ENCODE measurements at places on chromosomes 2 and 18.
A peak's percentile ranks its signal among the peaks of the same experiment; 100 is the strongest.

- DNase-seq: peak; percentile 38
Measured at GRCh38 chr2:199378948-199379650, 78.6 kb downstream of the SATB2 start.

- DNase-seq: no peak
Measured at GRCh38 chr18:59047321-59048047, 92.2 kb upstream of the SEC11C start.

GRCh38 chr2:96819128-96819875 lies 3.2 kb downstream of the CNNM3 start:
- DNase-seq: peak; percentile 20

- no peak for DNase-seq
Measured at GRCh38 chr2:144032566-144032965, 487.4 kb downstream of the ZEB2 start.

DNA sequence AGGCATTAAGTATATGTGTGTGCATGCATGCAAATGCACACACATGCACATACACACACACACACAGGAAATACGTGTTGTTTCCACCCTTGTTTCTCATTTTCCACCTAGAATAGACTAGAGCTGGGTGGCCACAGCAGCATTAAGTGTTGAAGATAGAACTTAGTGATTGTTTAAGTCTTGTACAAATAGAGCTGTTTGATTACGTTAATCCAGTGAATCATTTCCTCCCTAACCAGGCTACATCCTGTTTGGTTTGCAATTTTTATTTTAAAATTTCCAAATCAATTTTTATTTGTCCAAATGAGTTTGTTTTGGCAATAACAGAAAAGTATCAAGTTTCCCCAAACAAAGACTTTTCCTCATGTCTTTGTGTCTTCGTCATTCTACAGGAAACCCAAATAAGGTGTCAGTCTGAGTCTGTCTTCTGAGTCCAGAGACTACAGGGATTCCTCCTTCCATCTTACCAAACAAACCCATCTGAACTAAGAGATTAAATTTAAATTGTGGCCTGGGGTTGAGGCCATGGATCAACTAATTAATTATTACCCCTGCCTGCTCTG lies 74.6 kb upstream of the GALNT5 start:
- DNase-seq: peak; percentile 98

Measured in bronchial epithelial cell (primary cell).